Suprapubic skin (tissue), 4 donors: ENCODE measurements at places on chromosomes 6 and 20.

GRCh38 chr20:9137001-9137400 lies 68.1 kb downstream of the PLCB4 start:
- H3K4me1 ChIP-seq: no peaks in the 10 kb centered on the region
- no peak overlapping the region for H3K4me3 ChIP-seq
- no peaks in the 10 kb centered on the region for H3K36me3 ChIP-seq
- H3K27ac ChIP-seq: no peak overlapping the region
- no peaks in the 10 kb centered on the region for H3K27me3 ChIP-seq
- no peak for DNase-seq

- DNase-seq: no peak
- no peak overlapping the region for H3K4me3 ChIP-seq
- H3K36me3 ChIP-seq: no peaks in the 10 kb centered on the region
- no peak overlapping the region for H3K27ac ChIP-seq
Observed at GRCh38 chr20:61640131-61640870, 388.2 kb downstream of the CDH4 start.

GRCh38 chr6:146701632-146702031 lies 102.9 kb downstream of the ADGB start:
- H3K4me1 ChIP-seq: peaks cover 3% of the 10 kb centered on the region
- no peaks in the 10 kb centered on the region for H3K36me3 ChIP-seq
- H3K27me3 ChIP-seq: no peaks in the 10 kb centered on the region
- no peak overlapping the region for H3K27ac ChIP-seq

DNA sequence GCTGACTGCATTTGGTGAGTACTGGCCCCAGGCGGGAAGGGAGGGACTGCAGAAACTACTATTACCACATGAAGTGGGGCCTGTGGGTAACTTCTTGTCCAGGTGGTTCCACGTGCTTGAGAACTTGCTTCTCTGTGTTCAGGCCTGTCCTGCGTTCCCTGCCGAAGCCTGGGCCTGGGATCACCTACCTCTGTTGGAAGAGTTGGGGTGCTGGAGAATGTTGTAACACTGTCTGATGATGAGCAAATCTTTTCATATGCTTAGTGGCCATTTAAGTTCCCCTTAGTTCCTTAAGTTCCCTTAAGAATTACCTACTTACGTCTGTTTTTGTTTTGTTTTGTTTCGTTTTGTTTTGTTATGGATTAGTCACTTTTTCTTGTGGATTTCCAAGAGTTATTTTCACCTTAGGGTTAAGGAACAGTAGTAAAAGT lies 154.4 kb downstream of the DTNBP1 start:
- no peaks in the 10 kb centered on the region for H3K27me3 ChIP-seq
- H3K36me3 ChIP-seq: peaks cover 71% of the 10 kb centered on the region
- peaks cover 27% of the 10 kb centered on the region for H3K4me1 ChIP-seq
- no peak for DNase-seq
- H3K4me3 ChIP-seq: no peak overlapping the region
- H3K27ac ChIP-seq: no peak overlapping the region

DNA sequence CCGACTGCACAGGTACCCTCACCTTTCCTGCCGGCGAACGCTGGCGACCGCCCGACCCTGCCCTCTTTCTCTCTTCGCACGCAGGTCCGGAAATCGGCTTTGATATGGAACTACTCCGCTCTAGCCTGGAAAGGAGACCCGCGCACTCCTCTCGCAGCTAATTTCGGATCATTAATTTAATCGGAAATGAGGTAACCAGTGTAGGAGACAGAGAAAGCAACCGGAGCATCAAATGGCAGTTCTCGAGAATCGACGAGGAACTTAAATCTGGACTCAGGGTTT lies 949 bp upstream of the ATXN1 start:
- DNase-seq: no peak
- H3K4me1 ChIP-seq: peaks cover 36% of the 10 kb centered on the region
- H3K27ac ChIP-seq: peak overlapping the region; percentile 100
- H3K36me3 ChIP-seq: no peaks in the 10 kb centered on the region

DNA sequence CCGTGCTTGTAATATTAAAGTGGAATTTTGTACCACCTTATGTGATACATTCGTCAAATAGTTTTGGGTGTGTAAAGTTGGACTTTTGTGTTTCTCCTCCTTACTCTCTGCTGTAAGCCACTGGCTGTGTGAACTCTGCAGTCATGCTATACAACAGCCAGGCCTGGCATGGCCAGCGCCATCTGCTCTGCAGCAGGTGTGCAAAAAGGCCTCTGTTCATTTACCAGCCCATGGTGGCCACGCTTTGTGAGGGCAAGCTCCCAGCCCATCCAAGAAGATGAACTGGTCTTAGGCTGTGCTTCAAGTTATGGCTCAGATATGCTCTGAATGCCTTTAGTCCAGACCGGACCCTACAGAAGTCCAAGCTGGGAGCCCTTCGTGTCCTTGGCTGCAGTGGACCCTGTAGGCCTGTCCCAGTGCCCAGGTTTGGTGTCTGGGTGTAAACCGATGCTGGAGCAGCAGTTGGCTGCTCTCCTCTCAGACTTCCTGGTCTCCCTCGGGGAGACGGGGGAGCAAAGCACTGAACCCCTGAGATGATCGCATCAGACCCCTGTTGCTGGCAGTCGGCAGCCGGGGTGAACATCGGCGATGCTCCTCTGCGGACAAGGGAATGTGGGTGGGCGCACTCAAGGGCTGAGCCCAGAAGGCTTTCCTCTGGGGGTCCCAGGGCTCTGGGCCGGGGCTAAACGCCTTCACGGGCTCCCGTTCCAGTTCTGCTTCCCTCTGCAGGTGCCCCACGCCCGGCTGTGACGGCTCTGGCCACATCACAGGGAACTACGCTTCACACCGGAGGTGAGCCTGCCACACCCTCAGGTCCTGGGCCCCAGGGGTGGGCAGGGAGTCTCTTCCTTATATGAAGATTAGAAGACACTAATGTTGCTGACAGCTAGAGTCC lies 28.6 kb upstream of the PCMTD2 start:
- no peaks in the 10 kb centered on the region for H3K36me3 ChIP-seq
- no peak for DNase-seq
- peaks cover 16% of the 10 kb centered on the region for H3K4me1 ChIP-seq
- H3K27ac ChIP-seq: no peak overlapping the region

- no peaks in the 10 kb centered on the region for H3K27me3 ChIP-seq
- H3K27ac ChIP-seq: no peak overlapping the region
- H3K4me1 ChIP-seq: no peaks in the 10 kb centered on the region
Observed at GRCh38 chr6:119735530-119735929, 386.0 kb upstream of the MAN1A1 start.

DNA sequence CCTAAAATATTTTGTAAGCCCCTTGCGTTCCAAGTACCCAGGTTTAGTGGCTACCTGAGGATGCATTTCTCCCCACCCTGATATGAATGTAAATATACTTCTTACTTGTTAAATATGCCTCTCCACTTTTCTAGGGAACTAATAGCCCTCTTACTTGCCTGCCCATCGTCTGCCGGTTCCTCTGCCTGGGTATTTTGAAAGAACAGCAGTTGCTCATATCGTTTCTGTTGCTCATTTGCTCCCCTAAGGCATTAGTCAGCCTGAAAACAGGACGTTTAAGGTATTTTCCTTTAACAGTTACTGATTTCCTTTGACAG lies 141.3 kb upstream of the CARMIL1 start:
- no peaks in the 10 kb centered on the region for H3K36me3 ChIP-seq
- H3K27ac ChIP-seq: peak overlapping the region; percentile 92
- H3K4me3 ChIP-seq: peak overlapping the region; percentile 43
- peaks cover 32% of the 10 kb centered on the region for H3K4me1 ChIP-seq
- H3K27me3 ChIP-seq: no peaks in the 10 kb centered on the region

DNA sequence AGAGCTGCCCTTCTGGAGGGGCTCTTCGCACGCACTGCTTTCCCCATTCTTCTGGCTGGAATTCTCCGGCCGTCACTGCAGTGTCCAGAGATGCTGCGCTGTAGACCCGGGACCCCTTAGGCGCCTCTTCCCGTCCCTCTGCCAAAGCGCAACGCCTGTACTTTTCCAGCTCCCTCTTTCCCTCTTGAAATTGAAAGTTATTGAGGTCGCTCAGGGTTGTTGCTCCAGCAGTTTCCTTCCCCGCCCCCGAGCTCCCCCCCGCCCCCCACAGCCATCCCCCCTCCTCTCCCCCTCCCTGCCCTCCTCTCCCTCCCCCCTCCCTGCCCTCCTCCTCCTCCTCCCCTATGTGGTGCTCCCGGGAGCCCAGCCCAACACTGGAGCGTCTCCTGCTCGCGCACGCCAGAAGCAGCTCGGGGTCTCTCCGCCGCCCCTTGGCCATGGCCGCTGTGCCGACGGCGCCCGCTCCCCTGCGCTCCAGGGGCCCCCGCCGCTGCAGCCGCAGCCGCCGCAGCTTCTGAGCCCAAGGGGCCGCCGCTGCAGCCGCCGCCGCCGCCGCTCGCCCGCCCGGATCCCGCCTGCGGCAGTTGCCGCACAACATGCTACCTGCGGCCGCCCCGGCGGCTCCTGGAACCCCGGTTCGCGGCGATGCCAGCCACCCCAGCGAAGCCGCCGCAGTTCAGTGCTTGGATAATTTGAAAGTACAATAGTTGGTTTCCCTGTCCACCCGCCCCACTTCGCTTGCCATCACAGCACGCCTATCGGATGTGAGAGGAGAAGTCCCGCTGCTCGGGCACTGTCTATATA lies at the start of gene RSPO3:
Gene RSPO3 (plus strand): TSS at position 374 of the 804 bp plus-strand sequence. CDS start 522 bp downstream, outside the sequence.
- H3K36me3 ChIP-seq: no peaks in the 10 kb centered on the region
- DNase-seq: peak; percentile 71
- H3K4me3 ChIP-seq: peak within 1 kb of the TSS; percentile 62

- H3K27me3 ChIP-seq: no peaks in the 10 kb centered on the region
- H3K4me1 ChIP-seq: no peaks in the 10 kb centered on the region
- H3K36me3 ChIP-seq: no peaks in the 10 kb centered on the region
- no peak overlapping the region for H3K27ac ChIP-seq
Observed at GRCh38 chr6:92559003-92559402, 860.4 kb downstream of the EPHA7 start.

DNA sequence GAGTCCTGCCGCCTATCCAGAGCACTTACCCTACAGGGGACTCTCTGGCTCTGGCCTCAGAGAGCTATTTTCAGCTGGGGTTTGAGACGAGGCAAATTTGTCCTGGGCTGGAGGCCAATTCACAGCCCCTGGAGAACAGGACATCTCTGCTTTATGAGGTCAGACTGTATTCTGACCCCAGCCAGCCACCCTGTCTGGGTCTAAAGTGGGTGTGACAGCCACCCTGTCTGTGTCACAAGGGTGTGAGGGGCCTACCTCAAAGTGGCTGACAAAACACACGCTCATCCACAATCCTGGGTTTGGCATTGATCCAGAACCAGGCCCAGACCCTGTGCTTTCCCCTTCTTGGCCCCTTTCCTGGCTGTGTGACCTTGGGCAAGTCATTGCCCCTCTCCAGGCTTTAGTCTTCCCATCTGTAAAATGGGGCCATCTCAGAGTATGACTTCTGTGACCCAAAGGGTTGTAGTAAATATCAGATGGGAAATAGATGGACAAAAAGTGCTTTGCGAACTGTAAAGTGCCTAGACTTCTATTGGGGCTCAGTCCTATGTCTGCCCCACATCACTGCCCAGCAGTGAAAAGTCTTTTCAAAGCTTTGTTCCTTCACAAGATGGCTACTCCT lies 44.1 kb upstream of the TGM2 start:
- H3K4me3 ChIP-seq: no peak overlapping the region
- H3K4me1 ChIP-seq: peaks cover 2% of the 10 kb centered on the region
- DNase-seq: no peak
- no peaks in the 10 kb centered on the region for H3K36me3 ChIP-seq
- no peak overlapping the region for H3K27ac ChIP-seq
- H3K27me3 ChIP-seq: no peaks in the 10 kb centered on the region

GRCh38 chr6:136344420-136344819 lies 54.8 kb upstream of the BCLAF1 start:
- no peak overlapping the region for H3K27ac ChIP-seq
- H3K4me1 ChIP-seq: peaks cover 2% of the 10 kb centered on the region
- peaks cover 9% of the 10 kb centered on the region for H3K36me3 ChIP-seq
- DNase-seq: no peak

- no peak overlapping the region for H3K27ac ChIP-seq
- no peak for DNase-seq
- no peak overlapping the region for H3K4me3 ChIP-seq
- peaks cover 6% of the 10 kb centered on the region for H3K36me3 ChIP-seq
- H3K27me3 ChIP-seq: no peaks in the 10 kb centered on the region
Observed at GRCh38 chr20:34626992-34627391, 49.9 kb downstream of the PIGU start.

- no peak overlapping the region for H3K27ac ChIP-seq
- no peak for DNase-seq
- no peaks in the 10 kb centered on the region for H3K36me3 ChIP-seq
- H3K27me3 ChIP-seq: no peaks in the 10 kb centered on the region
Observed at GRCh38 chr20:24630486-24631172, 161.2 kb downstream of the SYNDIG1 start.

DNA sequence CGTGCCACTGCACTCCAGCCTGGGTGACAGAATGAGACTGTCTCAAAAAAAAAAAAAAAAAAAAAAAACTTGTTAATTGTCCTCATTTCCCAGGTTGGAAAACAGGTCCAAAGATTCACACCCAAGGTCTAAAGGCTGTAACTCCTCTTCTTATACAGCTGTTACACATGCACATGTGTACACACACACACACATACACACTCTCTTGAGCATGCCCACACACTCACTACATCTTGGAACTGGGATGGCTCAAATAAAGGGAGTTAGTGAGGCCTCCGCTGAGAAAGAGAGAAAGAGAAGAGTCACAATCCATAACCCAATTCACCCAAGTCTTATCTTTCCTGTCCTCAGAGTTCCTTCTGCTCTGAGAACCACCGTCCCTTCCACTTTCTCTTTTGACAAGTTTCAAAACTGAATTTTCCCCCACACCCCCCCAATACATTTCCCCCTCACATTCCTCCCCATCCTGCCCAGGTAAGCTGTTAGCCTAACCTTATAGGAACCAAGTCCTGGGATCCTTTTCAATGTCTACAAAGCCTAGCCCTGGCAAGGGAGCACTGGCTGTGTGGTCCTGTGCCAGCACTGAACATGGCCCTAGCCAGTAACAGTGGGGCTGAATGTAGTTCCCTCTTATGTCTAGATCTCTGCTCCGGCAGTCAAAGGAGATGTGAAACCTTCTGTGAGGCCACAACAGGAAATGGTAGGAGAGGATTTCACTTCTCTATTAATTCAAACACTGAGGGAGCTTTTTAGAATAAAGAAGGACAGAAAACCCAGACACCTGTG lies 3.2 kb upstream of the HLA-DMB start:
- H3K27ac ChIP-seq: no peak overlapping the region
- DNase-seq: no peak
- no peaks in the 10 kb centered on the region for H3K36me3 ChIP-seq
- H3K4me1 ChIP-seq: peaks cover 18% of the 10 kb centered on the region
- peaks cover 5% of the 10 kb centered on the region for H3K27me3 ChIP-seq

GRCh38 chr6:127342946-127343808 lies at the start of gene ECHDC1:
Gene ECHDC1 (minus strand): TSS chr6:127343609. CDS start chr6:127331028, 12,581 bp downstream.
- no peaks in the 10 kb centered on the region for H3K27me3 ChIP-seq
- H3K4me1 ChIP-seq: peaks cover 41% of the 10 kb centered on the region
- H3K27ac ChIP-seq: peak within 1 kb of the TSS; percentile 90
- H3K36me3 ChIP-seq: no peaks in the 10 kb centered on the region
- H3K4me3 ChIP-seq: peak within 1 kb of the TSS; percentile 89

GRCh38 chr20:24102290-24102689 lies 113.7 kb upstream of the GGTLC1 start:
- H3K27ac ChIP-seq: no peak overlapping the region
- H3K27me3 ChIP-seq: peaks cover 3% of the 10 kb centered on the region
- no peak overlapping the region for H3K4me3 ChIP-seq
- no peak for DNase-seq
